ENCODE measurements at places on chromosomes 1 and 21.

DNA sequence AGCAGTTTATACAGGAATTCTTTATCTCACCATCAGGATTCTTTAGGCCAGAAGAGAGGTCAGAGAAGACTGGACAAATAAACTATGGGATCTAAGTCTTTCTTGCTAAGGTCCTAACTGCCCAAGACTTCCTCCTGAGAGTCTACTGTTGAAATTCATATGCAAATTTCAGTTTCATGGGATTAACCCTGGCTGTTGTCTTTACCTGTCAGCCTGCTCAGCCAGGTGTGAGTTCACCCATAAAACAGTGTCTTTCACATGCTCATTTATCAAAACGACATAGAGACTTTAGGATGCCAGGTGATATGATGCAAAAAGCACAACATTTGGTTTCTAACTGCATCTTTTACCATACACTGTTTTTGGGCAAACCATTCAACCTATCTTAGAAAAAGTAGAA is 211.0 kb downstream of the PDE4B start:
- no peak for DNase-seq

DNA sequence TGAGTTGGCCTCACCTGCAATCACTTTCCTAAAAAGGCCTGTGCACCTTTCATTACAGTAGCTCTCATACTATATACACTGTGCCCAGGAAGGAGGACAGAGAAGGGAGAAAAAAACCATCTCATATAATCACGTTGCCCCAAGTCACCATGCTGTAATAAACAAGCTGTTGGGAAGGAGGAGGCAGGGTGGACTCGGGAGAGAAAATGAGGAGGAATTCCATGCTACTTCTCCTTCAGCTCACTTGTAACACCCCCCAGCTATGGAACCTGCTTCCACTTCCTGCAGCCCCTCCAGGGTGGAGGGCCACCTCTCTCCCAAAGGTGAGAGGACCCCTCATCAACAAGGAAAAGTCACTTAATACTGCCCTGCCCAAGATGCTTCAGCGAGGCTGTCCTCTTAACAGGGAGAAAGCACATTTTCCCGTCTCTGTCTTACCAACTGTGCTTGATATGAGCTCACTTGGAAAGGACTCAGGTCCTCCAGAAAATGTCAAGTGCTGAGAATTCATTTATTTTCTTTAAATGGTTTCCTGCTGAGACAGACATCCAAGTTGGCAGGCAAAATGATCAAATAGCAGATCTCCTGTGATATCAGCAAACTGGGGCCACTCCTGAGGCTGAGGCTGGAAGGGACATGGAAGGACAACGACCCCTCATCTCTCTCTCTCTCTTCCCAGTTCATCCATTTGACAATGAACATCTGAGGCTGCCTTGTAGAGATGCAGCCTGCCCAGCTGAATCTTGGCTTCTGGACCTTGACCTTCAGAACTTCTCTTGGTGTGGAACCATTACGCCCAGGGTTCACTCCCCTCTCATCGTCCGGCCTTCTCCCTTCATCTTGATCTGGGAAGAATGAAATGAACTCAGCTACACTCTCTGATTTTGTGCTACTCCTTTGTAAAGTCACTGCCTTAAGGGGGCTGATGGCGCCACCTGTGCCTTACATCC is 54.0 kb downstream of the CAPN9 start:
- peak; percentile 42 for DNase-seq

DNA sequence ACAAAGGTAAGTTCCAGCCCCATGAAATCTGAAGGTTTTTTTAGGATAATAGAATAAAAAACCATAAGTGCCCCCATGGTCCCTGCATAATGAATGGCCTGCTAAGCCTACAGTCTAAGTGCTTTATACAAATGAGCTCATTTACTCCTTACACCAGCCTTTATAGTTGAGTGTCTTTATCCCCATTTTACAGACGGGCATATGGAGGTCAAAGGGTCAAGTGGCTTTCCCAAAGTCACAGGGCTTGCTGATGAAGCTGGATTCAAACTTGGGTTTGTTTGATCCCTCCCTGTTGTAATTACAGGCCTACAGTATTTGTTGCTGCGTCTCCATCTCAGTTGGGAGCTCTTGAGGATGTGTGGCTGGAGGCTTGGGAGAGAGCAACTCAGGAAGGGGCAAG is 28.3 kb upstream of the ARHGEF10L start:
- DNase-seq = no peak

DNA sequence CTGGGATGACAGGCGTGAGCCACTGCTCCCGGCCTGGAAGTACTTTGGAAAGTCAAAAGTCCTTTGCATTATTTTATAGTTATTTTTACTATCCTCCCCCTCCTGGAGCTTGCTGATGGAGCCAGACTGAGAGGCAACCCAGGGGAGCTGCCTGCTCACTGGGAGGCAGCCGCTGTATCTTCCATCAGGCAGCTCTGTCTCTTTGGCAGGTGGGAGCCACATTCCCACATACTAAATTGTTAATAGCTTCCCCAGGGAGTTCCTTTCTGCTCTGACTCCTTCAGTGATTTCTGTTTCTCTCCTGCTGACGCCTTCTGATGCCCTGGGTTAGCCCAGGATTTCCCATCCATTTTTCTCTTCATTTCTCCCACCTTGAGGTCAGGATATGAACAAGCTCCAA is 4.9 kb upstream of the OPRD1 start:
- DNase-seq = no peak

Measured in choroid plexus epithelial cell (primary cell).